ENCODE measurements at places on chromosomes 3 and 15.

GRCh38 chr3:172213200-172213599 lies 173.8 kb downstream of the FNDC3B start:
- DNase-seq = peak; percentile 73

GRCh38 chr3:114466251-114466650 lies 172.4 kb downstream of the TIGIT start:
- DNase-seq = no peak

DNA sequence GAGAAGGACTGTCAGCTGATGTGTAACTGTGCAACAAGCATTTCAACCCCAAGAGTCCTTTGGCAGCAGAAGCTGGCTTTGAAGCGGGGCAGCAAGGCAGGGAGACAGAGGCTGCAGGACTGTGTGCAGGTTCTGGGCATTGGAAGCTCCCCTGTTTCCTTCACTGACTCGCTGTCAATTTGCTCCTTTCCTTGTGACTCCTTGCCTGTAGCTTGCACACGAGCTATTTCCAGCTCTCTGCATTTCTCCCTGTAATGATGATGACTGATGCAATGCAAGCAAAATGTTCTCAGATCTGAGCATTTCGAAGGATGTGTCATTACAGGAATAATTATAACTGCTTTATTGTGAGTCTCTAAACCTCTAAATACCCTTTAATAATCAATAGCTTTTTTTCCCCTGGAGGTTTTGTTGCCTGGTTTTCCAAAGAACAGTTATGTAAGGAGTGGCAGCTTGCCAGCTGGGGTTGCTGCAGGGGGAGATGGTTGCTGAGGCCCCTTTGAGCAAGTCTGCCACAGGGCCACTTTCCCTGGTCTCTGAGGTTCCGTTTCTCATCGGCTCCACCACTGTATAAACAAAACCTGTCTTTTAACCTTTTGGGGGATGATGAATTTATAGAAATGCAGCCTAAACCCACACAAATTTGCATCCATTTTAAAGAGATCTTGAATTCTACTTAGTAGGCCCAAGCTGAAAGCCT lies 2.8 kb downstream of the APOD start:
- peak; percentile 72 for DNase-seq

DNA sequence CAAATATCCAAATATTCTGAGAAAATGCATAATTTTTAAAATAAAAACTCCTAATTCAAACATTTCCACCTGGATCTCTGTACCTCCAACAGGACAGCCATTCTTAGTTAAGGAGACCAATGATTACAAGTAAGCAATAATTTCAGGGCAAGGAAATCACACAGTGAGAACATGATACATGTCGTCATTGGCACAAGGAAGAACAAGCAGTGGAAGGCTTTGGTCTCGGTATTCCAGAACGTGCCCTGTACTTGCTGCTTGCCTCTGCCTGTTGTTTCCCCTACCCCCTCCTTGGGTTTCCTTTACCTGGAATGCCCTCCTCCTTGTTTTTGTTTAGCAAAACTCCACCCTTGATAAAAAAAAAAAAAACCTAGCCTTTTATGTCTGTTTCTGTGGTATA lies 72.8 kb downstream of the PPM1L start:
- no peak for DNase-seq

- peak; percentile 97 for DNase-seq
Measured at GRCh38 chr3:169026543-169027182, 636.8 kb downstream of the MECOM start.

DNA sequence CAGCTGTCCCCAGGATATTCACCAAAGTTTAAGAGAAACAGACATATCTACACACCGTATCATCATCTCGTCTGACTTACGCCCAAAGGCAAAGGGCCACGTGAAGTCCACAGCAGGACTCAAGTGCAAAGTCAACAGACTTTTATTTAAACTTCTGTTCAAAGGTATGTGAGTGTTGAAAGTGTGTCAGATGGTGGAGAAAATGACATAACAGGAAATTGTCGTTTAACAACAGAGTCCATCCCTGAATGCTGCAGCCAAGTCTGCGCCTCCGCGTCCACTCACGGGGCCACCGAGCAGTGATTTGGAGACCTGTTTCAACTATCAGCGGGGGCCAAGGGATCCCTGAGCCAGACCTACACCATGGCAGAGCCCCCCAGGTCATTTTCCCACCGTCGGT lies 165.6 kb downstream of the XXYLT1 start:
- DNase-seq = no peak

DNA sequence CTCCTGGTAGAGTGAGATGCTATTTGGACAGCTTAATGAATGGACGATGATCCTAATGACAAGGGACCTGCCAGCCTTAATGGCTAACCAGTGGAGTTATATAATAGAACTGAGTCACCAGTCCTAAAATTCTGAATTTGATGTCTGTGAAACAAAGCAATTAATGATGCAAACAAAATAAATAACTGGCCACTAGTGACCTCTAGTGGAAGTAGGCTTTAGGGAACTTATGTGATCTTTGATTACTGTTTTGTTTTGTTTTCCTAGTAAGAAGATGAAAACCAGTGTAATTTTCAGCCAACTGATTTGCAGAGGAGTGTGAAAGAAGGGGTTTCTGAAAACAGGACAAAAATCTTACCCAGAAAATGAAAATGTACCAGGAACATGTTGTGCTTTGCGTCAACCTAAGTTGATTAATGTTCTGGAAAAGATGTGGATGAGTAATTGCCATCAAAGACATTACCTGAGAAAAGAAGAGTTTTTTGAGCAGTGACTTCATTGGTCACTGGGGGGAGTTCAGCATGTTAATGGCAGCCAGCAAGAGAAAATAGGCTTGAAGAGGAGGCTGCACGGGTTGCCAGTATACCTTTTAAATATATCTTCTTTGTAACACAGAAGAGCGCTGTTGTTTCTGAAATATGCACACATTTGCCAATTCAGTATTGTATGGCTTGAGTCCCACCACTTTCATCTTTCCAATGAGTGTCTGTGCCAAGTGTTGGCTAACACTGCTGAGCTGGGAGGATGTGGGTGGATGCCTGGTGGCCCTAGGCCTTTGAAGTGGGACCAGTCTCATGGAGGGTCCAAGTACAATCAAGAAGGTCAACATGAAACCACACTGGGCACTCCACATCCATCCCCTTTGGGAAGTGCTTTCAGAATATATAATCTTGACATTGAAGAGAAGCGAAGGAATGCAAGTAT lies 9.3 kb downstream of the VEPH1 start:
- peak; percentile 82 for DNase-seq

DNA sequence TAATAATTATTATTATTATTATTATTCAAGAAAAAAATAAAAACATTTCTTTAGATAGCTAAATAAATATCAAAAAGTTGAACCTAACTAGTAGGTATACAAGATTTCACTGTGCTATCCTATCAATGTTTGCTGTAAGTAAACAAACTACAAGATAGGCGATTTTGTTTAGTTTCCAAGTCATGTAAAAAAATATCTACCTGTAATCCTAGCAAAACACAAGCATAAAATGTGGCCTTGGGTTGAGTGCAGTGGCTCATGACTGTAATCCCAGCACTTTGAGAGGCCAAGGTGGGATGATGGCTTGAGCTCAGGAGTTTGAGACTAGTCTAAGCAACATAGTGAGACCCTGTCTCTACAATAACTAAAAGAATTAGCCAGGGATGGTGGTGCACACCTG lies 71.6 kb upstream of the CSPG5 start:
- DNase-seq = no peak

DNA sequence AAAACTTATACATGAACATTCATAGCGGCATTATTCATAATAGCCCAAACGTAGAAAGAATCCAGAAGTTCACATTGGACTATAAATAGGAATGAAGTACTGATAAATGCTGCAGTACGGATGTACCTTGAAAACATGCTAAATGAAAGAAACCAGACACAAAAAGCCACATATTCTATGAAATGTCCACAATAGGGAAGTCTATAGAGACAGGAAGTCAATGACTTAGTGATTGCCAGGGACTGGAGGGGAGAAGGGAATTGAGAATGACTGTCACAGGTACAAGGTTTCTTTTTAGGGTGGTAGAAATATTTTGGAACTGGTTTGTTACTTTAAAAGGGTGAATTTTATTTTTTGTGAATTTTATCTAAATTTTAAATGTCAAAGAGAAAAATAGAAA lies 71.4 kb upstream of the SKOR1 start:
- no peak for DNase-seq

- DNase-seq = no peak
Measured at GRCh38 chr3:106185949-106186348, 317.1 kb upstream of the CBLB start.

- DNase-seq = no peak
Measured at GRCh38 chr15:93348711-93349545, 259.9 kb upstream of the RGMA start.

- DNase-seq = no peak
Measured at GRCh38 chr3:151869181-151869580, 4.3 kb upstream of the SUCNR1 start.

DNA sequence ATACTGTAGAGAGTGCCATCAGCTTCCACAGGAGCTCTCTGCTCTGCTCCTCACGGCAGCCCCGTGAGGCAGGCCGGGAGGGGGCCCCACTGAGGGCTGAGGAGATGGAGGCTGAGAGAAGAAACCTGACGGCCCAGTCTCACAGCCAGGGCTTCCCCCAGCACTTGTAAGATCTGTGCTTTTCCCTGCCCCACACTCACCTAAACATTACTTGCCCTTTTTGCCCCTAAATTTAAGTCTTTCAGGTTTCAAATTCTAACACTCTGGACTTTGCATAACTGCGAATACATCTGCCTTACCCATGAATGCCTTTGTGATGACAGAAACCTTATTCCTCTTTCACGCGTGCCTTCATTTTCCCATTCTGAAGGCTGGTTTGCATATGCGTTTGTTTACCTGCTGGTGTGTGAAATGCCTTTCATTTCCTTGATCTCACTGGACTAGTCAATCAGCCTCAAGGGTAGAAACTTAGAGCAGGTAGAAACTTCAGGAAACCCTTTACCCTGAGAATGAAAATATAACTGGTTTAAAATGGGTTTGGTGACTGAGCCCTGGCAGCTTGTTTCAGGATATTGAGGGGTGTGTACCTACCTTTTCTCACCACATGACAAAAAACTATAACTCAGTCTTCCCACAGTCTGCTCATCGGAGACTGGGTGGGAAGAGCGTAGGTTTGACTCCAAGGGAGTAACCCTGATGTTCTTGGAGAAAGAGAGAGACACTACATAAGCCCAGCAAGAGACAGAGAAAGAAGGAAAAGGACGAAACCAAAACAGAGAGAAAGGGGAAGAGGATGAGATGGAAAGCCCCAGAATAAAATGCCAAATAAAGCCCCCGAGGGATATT lies 20.1 kb downstream of the SLC12A8 start:
- no peak for DNase-seq

DNA sequence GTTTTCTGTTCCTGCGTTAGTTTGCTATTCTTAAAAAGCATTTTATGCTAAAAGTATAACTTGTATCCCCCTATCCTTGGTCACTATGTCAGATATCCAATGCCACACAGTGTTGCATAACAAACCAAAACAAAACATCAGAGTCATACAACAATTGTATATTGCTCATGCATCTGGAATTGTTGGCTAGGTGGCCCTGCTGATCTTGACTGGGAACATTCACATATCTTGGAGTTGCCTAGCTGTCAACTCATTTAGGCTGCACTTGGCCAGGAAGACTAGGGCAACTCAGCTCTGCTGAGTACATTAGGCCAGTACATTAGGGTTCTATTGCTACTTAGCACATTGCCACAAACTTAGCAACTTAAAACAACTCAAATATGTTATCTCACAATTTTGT lies 706.5 kb upstream of the UBE2E2 start:
- DNase-seq = peak; percentile 14

DNA sequence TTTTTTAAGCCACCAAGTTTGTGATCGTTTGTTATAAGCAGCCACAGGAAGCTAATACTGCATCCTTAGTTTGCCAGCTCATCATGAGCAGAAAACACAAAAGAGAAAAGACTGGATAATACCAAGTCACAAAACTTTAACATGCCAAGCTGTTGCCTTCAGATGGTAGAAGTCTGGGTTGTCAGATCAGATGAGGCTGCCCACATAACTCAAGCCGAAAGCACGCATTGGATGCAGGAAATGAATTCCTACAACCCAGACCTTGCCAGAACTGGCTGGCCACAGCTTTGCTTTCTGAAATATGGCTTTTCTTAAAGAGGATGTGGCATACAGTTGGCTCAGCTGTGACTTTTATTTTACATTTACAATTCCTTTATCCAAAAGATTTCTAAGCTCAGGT lies 118.3 kb upstream of the NEO1 start:
- DNase-seq = no peak

- DNase-seq = no peak
Measured at GRCh38 chr3:119035014-119035346, 334 bp upstream of the IGSF11 start.

GRCh38 chr3:183410280-183410679 lies 18.1 kb downstream of the MCF2L2 start:
- DNase-seq = peak; percentile 22

- peak; percentile 3 for DNase-seq
Measured at GRCh38 chr15:69979262-69979661, 118.5 kb downstream of the TLE3 start.

DNA sequence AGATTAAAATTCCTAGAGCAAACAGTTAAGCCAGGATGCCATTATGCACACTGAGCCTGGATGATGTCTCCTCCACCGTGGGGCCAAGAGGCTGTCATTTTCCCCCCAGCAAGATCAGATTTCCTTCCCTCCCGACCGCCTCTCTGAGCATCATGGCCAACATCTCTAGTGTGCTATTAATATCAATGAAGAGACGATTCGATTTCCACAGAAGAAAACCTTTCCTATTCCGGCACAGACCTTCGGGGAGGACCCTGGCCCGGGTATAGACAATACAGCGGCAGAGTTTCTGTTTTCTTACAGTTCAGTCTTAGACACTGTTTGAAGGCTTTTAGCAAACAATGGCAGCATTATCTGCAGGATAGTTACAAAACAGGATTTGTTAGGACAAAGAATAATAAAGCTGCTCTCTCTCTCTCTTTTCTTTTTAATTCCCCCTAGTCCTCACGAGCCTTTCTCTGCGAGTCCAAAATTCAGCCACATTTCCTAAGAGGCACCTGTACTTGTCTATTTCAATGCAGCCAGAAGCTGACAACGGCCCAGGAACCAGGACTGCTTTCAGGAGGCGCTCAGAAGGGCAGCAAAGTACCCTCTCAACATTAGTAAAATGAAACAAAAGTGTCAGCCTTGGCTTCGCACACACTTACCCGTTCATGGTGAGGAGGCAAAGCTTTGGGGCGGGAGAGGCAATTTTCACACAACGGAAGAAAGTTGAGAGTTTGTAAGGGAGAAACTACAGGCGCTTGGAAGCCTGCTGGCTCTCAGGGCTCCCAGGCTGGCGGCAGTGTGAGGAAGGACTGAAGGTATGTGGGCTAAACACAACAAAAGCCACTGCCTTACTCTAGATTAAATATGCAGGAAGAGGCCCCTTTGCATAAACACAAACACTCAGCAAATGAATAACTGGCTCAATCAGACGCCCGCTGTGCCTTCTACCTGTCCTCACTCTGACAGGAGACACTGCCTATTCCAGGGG lies 278.0 kb downstream of the FOXP1 start:
- DNase-seq = peak; percentile 31

DNA sequence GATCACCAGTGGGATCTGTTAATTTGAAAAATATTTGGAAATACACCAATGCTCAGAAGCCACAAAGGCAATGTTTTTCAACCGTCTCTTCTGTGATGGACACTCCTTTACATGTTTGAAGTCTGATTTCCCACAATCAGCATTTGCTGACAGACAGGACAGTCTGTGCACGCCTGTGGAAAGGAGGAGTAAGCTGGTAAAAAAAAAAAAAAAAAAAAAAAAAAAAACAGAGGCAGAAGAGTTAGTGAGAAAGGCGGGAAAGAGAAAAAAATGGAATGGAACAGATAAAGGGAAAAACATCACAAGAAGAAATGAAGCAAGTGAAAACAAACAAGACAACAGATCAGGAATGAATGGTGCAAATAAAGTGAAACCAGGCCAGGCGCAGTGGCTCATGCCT lies 35.0 kb downstream of the PRTG start:
- DNase-seq = no peak

- no peak for DNase-seq
Measured at GRCh38 chr3:46674031-46674845, 19.2 kb downstream of the ALS2CL start.
